ENCODE measurements at places on chromosomes 11 and 22.

- no peak for DNase-seq
Observed at GRCh38 chr11:134464981-134465730, 53.1 kb upstream of the B3GAT1 start.

GRCh38 chr11:123430721-123431497 is 840 bp downstream of the GRAMD1B start:
- peak; percentile 34 for DNase-seq

GRCh38 chr11:95925011-95925410 is 1.1 kb upstream of the MTMR2 start:
- DNase-seq: no peak

GRCh38 chr11:47101406-47101805 is 75.3 kb downstream of the ARFGAP2 start:
- no peak for DNase-seq

DNA sequence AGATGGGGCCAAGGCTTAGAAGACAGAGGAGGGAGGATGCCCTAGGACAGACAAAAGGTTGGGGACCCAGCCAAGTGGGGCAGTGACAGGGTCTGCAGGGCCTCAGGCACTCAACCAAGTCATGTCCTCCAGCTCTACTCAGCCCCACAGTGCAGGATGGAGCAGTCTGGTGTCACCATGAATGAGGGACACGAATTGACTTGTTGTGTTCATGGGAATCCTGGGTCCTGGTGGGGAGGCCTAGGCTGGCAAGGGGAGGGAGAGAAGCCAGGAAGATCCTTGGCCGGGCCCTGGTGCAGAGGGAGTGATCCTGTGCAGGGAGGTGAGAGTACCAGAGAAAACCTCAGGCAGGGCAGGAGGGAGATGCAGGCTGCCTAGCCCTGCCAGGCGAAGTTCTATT is 12.0 kb downstream of the P2RY6 start:
- no peak for DNase-seq

DNA sequence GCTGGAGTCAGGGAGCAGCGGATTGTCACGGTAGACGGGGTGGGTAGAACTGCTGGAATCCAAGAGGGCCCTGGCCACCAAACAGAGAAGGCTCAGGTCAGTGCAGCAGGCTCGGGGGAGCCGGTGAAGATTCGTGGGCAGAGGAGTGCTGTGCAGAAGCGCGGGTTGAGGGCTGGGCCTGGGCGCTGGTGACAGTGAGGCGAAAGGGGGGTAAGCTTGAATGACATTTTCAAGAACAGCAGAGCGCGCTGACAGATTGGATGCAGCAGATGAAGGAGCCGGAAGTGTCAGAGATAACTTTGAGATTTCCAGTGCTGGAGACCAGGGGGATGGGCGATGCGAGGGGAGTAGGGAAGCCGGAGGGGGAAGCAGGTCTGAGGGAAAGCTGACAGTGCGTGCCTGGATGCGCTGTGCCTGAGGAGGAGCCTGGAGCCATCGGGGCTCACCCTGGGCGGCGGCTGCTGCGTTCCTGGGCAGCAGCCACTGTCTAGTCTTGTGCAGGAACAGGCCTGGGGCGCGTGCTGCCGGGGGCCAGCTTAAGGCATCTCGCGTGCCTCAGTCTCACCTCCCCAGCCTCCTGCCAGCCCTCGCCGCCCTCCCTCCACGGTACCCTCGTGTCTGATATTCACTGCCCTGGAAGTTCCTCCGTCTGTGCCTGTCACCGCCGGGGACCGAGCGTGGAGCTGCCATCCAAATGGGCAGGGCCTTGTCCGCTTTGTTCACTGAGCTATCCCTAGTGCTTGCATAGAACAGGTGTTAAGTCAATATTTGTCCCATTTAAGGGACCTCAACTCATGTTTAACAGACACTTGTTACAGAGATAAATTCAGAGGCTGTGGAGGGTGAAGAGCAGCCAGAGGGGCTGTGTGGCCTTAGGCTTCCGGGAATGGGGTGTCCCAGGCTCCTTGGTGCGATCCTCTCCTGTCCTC is 5.2 kb downstream of the GRIK4 start:
- DNase-seq: no peak
